ENCODE measurements at places on chromosomes 6 and 20.
A peak's percentile ranks its signal among the peaks of the same experiment; 100 is the strongest.

DNA sequence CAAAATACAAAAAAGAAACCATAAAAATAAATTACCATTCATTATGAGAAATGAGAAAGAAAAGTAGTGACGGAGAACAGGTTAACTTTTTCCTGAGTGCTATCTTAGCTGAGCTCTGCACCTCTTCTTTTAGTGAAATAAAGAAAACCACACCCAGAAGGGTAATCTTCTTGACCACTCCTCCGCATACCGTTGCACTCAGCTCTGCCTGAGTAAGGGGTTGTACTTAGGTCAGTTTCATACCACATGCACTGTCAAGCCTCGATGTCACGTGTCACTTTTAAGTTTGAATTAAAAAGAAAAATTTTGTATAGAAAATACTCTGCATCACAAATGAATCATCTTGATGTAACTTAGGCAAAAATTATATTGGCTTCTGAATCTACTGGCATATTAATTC lies 2.8 kb downstream of the EZR start:
- DNase-seq = no peak

GRCh38 chr6:51570168-51570921 lies 517.1 kb downstream of the PKHD1 start:
- DNase-seq = no peak

- DNase-seq = no peak
Observed at GRCh38 chr6:130604841-130605399, 222.3 kb upstream of the SMLR1 start.

DNA sequence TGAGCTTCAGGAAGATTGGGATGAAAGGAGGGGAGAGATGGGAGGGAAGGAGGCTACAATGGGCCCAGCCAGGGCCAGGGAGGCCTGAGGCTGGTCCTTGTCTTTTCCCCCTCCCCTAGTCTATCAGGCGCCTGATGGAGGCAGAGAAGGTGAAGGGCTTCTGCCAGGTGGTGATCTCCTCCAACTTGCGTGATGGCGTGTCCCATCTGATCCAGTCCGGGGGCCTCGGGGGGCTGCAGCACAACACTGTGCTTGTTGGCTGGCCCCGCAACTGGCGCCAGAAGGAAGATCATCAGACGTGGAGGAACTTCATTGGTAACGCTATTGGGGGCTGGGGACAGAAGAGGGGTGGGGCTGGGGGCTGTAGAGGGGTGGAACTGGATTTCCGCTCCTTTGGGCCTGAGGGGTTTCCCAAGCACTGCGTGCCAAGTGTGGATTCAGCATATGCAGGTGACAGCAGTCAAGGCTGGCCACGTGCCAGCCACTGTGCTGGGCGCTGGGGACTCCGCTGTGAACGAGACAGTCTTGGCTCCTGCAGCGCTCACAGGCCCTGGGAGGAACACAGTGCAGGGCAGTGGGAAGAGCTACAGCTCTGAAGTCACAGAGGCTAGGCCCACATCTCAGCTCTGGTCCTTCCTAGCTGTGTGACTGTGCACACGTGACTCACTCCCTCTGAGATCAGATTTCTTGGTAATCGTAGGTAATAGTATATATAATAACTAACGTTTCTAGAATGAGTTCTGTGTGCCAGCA lies 22.7 kb downstream of the SLC12A5 start:
- no peak for DNase-seq

- DNase-seq = no peak
Observed at GRCh38 chr6:21496196-21496595, 97.4 kb upstream of the SOX4 start.

- no peak for DNase-seq
Observed at GRCh38 chr6:17015551-17016381, 86.1 kb upstream of the STMND1 start.

DNA sequence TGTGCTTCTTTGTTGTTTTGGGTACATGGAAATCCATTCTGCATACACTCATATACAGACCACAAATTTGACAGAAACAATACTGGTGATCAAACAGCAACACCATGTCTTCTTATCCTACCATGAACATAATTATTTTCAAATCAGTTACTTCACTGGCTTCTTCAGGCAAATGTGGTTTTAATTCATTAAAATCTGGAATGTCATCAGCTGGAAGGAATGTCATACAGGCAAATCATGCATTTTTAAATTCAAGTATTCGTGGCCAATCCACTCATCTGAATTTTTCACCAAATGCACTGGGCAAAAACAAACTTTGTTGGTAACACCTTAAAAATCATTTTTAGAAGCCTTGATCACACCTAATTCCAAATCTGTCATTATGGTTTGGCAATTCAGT lies 59.3 kb downstream of the KIF6 start:
- no peak for DNase-seq

DNA sequence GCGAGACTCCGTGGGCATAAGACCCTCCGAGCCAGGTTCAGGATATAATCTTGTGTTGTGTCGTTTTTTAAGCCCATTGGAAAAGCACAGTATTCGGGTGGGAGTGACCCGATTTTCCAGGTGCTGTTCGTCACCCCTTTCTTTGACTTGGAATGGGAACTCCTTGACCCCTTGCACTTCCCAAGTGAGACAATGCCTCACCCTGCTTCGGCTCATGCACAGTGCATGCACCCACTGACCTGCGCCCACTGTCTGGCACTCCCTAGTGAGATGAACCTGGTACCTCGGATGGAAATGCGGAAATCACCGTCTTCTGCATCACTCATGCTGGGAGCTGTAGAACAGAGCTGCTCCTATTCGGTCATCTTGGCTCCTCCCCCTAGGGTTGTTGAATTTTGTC lies 307.7 kb upstream of the DEFB115 start:
- DNase-seq = no peak

DNA sequence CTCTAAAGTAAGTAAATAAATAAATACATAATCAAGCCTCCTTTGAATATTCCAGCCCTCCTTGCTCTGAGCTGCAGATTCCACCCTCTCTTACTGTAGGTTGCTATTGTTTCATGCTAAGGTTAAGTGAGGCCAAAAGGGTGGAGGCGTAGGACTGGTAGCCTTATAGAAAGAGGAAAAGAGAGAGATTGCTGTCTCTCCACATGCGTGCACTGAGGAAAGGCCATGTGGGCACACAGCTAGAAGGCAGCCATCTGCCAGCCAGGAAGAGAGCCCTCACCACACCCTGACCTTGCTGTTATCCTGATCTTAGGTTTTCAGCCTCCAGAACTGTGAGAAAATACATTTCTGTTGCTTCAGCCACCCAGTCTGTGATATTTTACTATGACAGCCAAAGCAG lies 87.4 kb upstream of the SHLD1 start:
- DNase-seq = no peak

DNA sequence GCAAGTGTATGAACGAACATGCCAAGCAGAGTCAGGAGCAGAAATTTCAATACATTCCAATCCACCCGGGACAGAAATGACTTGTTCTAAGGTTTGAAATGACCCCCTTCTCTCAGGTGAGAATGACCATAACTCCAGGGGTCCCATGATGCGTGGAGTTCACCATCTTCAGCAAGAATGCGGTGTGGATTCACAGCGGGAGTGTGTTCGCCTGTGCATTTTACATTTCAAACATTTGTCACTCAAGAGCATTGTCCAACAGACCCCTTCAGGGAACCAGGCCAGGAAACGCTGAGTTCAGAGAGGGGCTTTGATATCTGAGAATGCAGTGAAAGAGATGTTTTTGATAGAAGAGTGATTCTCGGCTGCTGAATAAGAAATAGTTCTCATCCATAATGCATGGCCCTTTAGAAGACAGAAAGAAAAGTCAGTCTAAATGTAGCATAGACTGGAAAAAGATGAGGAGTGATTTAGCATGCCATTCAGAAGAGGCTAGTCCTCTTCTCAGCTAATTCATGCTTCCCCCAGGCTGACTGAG lies 200.3 kb upstream of the KCNG1 start:
- no peak for DNase-seq

DNA sequence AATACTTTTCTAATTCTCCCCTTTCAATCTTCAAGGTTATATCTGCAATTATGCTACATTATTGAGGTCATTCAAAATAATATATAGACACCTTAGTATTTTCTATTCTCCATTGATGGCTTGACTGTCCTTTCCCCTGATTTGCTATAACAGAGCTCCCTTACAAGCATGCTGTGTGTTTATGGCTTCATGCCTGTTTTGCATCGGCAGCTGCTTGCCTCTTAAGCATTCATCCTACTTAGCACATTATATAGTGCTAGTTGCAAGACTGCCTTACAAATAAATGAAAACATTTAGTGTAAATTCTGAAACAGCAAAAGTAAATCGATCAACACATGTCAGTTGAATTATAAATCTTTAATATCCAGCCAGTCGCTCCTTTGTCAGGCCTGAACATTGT lies 476.2 kb upstream of the POU3F2 start:
- DNase-seq = no peak

- no peak for DNase-seq
Observed at GRCh38 chr6:140436023-140436811, 1061.8 kb upstream of the CITED2 start.

- no peak for DNase-seq
Observed at GRCh38 chr6:165580136-165580535, 82.9 kb downstream of the PDE10A start.

DNA sequence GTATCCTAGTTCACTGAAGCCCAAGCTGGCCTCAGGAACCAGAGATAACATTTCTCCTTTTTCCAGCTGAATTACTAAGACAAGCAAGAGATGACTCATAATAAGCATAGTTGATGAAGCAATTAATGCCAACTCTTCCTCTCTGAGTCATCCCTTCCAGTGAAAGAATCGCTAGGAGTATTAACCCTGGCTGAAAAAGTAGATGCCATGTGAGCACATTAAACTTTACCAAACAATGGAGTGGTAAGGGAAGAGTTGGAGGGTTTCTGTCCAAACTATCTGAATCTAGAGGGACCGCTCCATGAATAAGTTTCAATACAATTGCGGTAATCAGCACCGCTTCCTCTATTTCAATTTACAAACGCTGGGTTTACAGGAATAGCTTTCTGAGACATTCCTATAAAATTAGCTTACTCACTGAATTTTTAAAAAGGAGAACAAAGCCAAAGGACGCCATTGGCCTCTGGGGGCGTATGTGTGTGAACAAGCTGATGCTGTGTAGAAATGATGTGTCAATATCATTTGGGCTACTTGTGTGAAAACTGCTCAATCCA lies 48.3 kb downstream of the ATXN1 start:
- DNase-seq = peak; percentile 79

DNA sequence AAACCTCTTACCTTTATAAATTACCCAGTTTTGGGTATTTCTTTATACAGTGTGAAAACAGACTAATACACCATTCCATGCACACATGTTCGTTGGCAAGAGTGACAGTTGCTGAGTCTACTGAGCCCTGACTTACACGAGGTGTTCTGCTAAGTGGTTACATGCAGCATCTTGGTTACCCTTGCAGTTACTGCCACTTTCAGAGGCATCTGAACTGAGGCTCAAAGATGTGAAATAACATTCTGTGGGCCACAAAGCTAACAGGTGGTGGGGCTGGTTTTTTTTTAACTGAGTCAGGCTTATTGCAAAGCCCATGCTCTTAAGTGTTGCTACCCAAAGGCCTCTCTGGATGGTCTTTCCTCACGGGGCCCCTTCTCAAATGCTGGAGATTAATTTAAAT lies 54.4 kb upstream of the GTSF1L start:
- no peak for DNase-seq

DNA sequence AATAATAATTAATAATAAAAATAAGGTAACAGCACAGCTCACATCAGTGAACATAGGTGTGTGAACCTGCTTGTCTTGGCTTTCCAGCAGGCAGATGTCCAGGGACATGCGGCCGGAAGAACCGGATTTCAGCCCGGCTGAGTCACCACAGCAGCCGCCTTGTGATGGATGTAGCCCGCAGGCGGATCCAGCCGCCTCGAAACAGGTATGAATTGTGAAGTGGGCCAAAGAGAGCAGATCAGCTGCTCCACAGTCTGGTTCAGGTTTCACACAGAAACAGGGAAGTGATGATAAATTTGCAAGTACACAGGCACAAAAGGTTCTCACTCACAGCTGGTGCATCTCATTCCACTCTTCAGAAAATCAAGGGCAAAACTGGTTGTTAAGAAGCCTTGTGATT lies 55.1 kb downstream of the ID4 start:
- DNase-seq = no peak

DNA sequence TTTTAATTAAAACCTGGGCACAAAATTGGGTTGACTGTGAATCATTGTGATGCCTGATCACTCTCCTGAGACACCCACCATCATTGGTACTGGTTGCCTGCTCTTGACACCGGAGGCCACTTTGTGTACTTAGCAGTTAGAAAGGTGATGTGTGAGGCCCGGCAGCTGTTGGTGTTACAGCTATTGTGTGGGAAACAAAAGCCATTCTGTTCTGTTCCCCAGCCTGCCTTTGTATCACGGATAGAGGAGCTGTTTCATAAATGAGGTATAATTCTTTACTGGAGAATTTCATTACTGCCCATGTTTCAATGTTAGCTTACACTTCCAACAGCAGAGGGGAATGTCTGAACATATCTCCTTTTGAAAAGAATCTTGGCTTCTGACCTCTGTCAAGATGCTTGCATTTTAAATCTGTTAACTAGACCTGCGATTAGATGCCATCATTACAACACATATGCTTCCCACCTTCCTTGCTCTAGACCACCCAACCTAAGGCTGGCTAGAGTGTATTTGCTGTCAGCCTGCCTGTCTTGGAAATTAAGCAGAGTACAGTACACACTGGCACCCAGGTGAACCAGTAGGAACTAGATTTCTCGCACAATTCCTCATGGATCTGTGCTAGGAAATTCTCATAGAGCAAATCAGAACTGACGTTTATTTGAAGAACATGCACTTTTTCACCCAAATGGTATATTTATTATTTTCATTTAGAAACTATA lies 142.4 kb upstream of the INSM1 start:
- DNase-seq = no peak

GRCh38 chr6:61586934-61587537 lies 699.0 kb downstream of the KHDRBS2 start:
- DNase-seq = no peak

GRCh38 chr6:16432075-16433032 lies 194.0 kb downstream of the GMPR start:
- DNase-seq = no peak
